SK-N-SH (cell line): ENCODE measurements at places on chromosomes 5 and 9.

- peak; percentile 61 for DNase-seq
These were observed 432.5 kb upstream of the C9orf72 start for GRCh38 chr9:28005779-28006178.

GRCh38 chr5:53170746-53171349, 61.3 kb upstream of the MOCS2 start:
- DNase-seq: peak; percentile 30

DNA sequence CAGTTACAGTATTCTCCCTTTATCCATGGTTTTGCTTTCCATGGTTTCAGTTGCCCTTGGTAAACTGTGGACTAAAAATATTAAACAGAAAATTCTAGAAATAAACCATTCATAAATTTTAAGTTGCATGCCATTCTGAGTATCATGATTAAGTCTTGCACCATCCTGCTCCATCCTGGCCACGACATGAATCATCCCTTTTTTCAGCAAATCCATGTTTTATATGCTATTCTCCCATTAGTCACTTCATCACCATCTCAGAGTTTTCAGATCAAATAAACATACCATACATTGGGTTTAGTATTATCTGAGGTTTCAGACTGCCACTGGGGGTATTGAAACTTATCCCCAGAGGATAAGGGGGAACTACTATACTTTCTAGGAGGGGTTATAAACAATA, 234.4 kb upstream of the ATP10B start:
- DNase-seq: no peak

DNA sequence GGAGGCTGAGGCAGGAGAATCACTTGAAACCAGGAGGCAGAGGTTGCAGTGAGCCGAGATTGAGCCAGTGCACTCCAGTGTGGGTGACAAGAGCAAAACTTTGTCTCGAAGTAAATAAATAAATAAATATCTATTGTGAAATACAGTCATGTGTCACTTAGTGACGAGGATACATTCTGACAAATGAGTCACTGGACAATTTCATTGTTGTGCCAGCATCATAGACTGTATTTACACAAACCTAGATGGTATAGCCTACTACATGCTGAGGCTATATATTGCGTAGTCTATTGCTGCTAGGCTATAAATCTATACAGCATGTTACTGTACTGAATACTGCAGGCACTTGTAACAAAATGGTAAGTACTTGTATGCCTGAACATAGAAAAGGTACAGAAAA, 61.1 kb upstream of the CCL21 start:
- DNase-seq: no peak

DNA sequence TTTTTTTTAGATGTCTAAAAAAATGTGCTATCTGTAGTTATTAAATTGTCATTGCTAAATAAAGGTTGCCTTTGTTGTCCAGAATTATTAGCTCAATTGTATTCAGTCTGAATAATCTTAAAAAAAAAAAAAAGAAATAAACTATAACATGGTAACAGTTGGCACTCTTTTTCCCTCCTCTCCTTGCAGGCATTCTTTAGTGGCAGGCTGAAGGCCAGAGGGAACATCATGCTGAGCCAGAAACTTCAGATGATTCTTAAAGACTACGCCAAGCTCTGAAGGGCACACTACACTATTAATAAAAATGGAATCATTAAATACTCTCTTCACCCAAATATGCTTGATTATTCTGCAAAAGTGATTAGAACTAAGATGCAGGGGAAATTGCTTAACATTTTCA, 87.6 kb upstream of the FAM170A start:
- no peak for DNase-seq

DNA sequence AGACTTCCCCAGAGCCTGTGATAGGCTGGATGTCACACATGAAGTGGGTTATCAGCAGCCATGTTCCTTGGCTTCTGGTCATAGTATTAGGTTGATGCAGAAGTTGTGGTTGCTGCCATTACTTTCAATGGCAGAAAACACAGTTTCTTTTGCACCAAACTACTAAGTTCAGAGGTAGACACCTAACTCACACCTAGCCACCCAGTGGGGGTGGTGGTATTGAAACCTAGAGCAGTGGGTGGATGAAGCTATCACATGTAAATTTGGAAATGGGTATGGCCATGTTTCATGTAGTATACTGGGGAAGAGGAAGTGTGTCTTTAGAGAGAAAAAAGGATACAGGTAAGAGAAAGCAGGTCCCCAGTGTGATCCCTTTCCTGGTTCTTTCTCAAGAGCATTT, 347.9 kb upstream of the SEMA6A start:
- no peak for DNase-seq

DNA sequence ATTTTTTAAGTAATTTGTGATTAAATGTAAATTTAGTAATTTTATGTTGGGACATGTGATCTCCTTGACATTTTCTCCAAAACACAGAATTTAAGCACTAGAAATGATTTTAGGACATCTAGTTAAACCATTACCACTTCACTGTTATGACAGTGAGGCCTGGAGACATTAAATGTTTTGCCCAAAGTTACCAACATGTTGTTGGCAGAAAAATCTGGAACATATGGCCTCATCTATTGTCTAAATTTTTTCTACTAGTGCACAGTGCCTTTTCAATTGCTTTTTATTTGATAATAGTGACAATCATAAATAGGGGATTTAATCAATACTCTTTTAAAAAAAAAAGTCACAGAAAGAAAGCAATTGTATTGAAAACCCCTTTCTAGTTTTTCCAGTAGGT, 45.6 kb downstream of the PIK3R1 start:
- no peak for DNase-seq

GRCh38 chr5:119470851-119471451, 18.7 kb downstream of the HSD17B4 start:
- DNase-seq: no peak

GRCh38 chr9:125074976-125075375, 68.4 kb downstream of the SCAI start:
- no peak for DNase-seq

DNA sequence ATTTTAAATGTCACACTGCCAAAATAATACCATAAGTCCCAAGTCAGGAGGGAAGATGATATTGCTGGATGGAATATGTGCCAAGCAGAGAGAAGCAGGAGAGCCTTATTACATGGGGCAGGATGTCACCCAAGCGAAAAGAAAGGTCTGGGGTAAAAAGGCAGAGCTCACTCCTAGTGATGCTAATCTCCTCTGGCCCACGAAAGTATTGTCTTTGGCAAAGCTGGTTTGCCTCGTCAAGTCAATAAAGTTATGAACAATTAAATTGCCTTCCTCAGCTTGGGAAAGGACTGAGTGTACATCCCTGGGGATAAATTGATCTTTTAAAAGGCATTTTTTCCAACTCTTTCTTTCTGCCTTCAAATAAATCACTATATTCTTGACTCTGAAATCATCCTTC, 220.6 kb downstream of the DMAC1 start:
- no peak for DNase-seq

- DNase-seq: no peak
These were observed 96.0 kb downstream of the KIAA1958 start for GRCh38 chr9:112582371-112583262.

DNA sequence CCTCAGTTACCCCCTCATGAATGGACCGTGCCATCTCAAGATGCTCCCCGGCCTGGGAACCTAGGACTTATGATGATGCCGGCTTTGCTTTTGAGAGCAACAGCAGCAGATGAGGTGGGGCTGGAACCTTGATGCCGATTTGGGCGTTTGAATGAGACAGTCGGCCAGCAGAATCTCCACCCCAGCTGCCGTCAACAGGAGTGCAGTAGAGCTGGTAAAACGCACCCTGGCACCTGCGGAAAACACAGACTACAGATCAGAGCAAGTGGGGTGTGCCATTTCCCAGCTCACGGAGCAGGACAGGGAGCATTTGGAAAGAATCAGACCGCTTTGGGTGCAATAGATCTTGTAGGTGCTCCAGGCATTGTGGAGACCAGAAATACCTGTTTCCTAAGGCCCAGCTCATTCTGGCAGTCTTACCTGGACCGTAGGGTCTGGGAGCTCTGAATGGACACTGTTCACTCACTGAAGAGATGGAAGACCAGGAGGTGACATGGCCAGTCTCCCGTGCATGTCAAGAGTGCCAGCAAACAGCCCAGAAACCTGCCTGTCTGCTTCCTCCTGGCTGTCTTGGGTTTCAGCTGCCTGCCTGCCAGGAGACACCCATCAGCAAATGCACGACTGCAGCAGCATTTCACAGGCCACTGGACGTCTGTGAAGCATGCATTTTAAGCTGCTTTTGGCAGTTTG, 317.7 kb upstream of the IRX4 start:
- DNase-seq: no peak

DNA sequence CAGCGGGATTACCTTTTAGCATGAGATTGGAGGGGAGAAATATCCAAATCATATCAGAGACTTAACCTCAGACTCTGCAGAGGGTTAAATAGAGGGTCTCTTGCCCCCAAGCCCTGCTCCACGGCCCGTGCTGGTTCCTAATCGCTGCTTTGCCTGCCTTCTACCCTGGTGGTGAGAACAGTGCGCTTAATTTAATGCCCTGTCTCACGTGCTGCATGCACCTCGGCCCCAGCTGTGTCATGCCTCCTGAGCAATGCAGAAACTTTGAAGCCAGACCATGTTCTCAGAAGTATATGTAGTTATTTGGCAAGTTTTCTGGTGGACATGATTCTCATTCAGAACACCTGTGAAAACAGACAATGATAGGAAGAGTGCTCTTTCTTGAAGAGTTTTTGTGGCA, 1.4 kb downstream of the OTULIN start:
- peak; percentile 39 for DNase-seq

GRCh38 chr5:112584781-112585180, 152.9 kb upstream of the APC start:
- DNase-seq: no peak
